PC-9 (cell line): ENCODE measurements at places on chromosomes 2 and 18. TPM values are rescaled to one million over a fixed set of nuclear protein-coding genes. Genes with fewer than 3 reads are reported as not detected.
A peak's percentile ranks its signal among the peaks of the same experiment; 100 is the strongest.

Gene C18orf63
- not detected in 2 replicates for total RNA-seq

Gene C2orf81
- total RNA-seq = 9.8 and 12.0 TPM in 2 replicates

Gene GPR35
- total RNA-seq = 1.1 and 2.5 TPM in 2 replicates

GRCh38 chr2:102359527-102359926 is 3.9 kb downstream of the IL18R1 start:
- peak; percentile 85 for DNase-seq
- H3K4me1 ChIP-seq = peaks cover 41% of the 10 kb centered on the region
- no peaks in the 10 kb centered on the region for H3K27me3 ChIP-seq

DNA sequence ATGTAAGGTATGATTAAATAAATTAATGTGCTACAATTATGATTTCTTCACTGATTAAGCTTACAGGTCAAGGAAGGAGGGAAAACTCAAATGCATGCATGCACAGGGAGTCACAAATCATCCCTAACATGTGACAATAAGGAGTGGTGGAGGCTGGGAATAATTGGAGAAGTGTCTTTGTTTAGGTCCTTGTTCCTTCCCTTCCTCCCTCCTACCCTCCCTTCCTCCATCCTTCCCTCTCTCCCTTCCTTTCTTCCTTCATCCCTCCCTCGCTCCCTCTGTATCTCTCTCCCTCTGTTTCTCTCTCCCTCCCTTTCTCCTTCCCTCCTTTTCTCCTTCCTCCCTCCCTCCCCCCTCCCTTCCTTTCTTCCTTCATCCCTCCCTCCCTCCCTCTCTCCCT is 337.1 kb downstream of the CTNNA2 start:
- H3K27me3 ChIP-seq = peaks cover 6% of the 10 kb centered on the region; the same call in 1 of the 2 replicates
- H3K4me1 ChIP-seq = no peaks in the 10 kb centered on the region
- H3K36me3 ChIP-seq = no peaks in the 10 kb centered on the region
- no peak overlapping the region for H3K27ac ChIP-seq
- no peak for DNase-seq
- H3K4me3 ChIP-seq = no peak overlapping the region

DNA sequence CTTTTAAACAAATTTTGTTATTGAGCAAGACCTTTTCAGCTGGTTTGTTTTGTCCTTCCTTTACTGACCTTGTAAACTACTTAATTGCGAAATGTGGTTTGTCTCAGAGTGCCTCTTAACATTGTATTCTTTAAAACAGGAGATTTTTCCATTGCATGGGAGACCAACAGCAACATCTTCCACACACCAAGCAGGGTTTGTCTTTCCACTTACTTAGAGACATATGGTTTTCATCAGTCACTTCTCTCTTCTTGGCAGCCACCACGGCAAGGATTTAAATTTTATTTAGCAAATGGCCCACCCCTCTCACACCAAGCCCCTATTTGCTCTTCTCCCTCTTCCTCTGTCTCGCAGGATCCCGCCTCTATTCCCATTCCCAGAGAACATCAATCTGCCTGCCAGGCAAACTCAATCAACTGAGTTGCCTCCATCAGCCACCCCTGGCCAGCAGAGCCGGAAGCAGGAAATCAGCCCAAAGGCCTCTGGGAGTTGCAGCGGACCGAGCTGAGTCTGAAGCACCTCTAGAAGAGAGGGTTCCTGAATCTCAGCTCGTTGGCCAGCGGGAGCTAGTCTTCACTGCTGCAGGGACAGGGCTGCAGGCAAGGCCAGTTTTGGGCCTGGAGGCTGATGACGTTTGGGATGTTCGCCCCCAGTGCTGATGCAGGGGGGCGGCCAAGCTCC is 11.3 kb upstream of the CIB4 start:
- H3K4me1 ChIP-seq = 0 out of 2 replicates have a peak, but pooled peaks cover 4% of the 10 kb centered on the region
- no peak for DNase-seq

Gene CHN1
- total RNA-seq = 11.8 and 14.0 TPM in 2 replicates

Gene ACMSD
- total RNA-seq = not detected in 2 replicates

Gene IL1RL2
- total RNA-seq = 1.2 and 1.9 TPM in 2 replicates

DNA sequence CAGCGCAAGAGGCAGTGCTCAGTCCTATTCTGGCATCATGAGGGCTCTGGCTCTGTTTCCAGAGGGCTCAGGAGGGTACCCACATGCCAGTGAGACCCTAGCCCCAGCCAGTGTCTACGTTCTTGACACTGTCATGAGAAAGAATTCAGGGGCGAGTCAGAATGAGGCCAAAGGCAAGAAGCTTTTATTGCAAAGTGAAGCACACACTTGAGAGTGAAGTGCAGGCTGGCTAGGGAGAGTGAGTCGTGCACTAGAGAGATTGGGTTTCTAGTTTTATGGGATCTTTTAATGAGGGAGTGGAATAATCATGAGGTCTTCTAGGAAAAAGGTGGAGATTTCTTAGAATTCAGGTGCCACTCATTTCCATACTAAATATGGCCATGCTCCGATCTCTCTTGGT is 164.1 kb downstream of the DCDC2C start:
- DNase-seq = no peak
- no peaks in the 10 kb centered on the region for H3K36me3 ChIP-seq
- peaks cover 57% of the 10 kb centered on the region for H3K27me3 ChIP-seq
- H3K4me1 ChIP-seq = no peaks in the 10 kb centered on the region
- H3K4me3 ChIP-seq = no peak overlapping the region

Gene ANKRD30B
- not detected in 2 replicates for total RNA-seq

Gene INPP5D
- 0.55 and 0.74 TPM in 2 replicates for total RNA-seq

GRCh38 chr2:106269591-106270291 is 75.6 kb upstream of the UXS1 start:
- no peak overlapping the region for H3K4me3 ChIP-seq
- H3K36me3 ChIP-seq = no peaks in the 10 kb centered on the region
- no peak overlapping the region for H3K27ac ChIP-seq
- peaks cover 31% of the 10 kb centered on the region for H3K27me3 ChIP-seq
- H3K4me1 ChIP-seq = no peaks in the 10 kb centered on the region
- DNase-seq = no peak

Gene CAPN14
- total RNA-seq = 0.35 TPM in 2 replicates

- H3K27ac ChIP-seq = peak overlapping the region; percentile 55
- H3K36me3 ChIP-seq = peaks cover 8% of the 10 kb centered on the region; the same call in 1 of the 2 replicates
- no peak overlapping the region for H3K4me3 ChIP-seq
- no peaks in the 10 kb centered on the region for H3K27me3 ChIP-seq
- H3K4me1 ChIP-seq = peaks cover 8% of the 10 kb centered on the region
- DNase-seq = peak; percentile 70
These were observed 28.2 kb upstream of the NARS1 start for GRCh38 chr18:57649556-57650500.

- H3K27me3 ChIP-seq = no peaks in the 10 kb centered on the region
- peaks cover 17% of the 10 kb centered on the region for H3K4me1 ChIP-seq
- no peak overlapping the region; the same call in 1 of the 2 replicates for H3K27ac ChIP-seq
- no peaks in the 10 kb centered on the region for H3K36me3 ChIP-seq
These were observed 148.1 kb downstream of the ZNF407 start for GRCh38 chr18:74745633-74746403.

DNA sequence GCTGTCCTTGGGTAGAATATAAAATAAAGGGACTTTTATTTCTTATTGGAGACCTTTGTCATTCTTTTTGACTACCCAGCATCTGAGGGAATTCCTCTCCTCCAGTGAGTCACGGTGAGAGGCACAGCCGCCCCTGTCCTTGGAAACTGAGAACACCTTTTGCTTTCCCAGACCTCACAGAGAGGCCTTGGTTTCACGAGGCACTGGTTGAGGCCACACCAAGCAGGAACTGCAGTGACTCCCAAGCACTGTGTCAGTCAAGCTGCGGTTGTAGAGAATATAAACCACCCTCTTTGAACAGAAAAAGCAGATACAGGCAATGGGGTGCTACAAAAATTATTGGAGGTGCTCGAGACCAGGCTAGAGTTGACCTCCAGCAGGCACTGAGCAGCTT is 16.4 kb downstream of the PRKAG3 start:
- peaks cover 4% of the 10 kb centered on the region; the same call in 1 of the 2 replicates for H3K4me1 ChIP-seq
- H3K27me3 ChIP-seq = no peaks in the 10 kb centered on the region

GRCh38 chr18:73352546-73352945 is 484.8 kb upstream of the NETO1 start:
- no peaks in the 10 kb centered on the region for H3K4me1 ChIP-seq
- no peak overlapping the region for H3K4me3 ChIP-seq
- no peak for DNase-seq
- H3K27ac ChIP-seq = no peak overlapping the region

Gene MERTK
- 1.6 and 3.4 TPM in 2 replicates for total RNA-seq

GRCh38 chr2:129802290-129802689 is 177.2 kb upstream of the RAB6C start:
- peaks cover 73% of the 10 kb centered on the region for H3K27me3 ChIP-seq
- no peaks in the 10 kb centered on the region for H3K4me1 ChIP-seq
- H3K4me3 ChIP-seq = no peak overlapping the region
- no peak overlapping the region for H3K27ac ChIP-seq

- H3K36me3 ChIP-seq = peaks cover 36% of the 10 kb centered on the region
- H3K27ac ChIP-seq = peak overlapping the region; percentile 88
- H3K27me3 ChIP-seq = no peaks in the 10 kb centered on the region
- DNase-seq = peak; percentile 89
- peak overlapping the region; percentile 52 for H3K4me3 ChIP-seq
- peaks cover 74% of the 10 kb centered on the region for H3K4me1 ChIP-seq
These were observed 2.4 kb downstream of the FHL2 start for GRCh38 chr2:105396254-105397024.

Gene EMILIN1
- 0.83 and 1.6 TPM in 2 replicates for total RNA-seq

Gene MLPH
- 237 and 283 TPM in 2 replicates for total RNA-seq

GRCh38 chr2:63735931-63736330 is 105.8 kb upstream of the UGP2 start:
- H3K36me3 ChIP-seq = no peaks in the 10 kb centered on the region
- no peaks in the 10 kb centered on the region for H3K27me3 ChIP-seq
- no peak for DNase-seq
- no peak overlapping the region for H3K27ac ChIP-seq
- H3K4me1 ChIP-seq = peaks cover 23% of the 10 kb centered on the region

- no peaks in the 10 kb centered on the region for H3K4me1 ChIP-seq
- no peak for DNase-seq
- no peaks in the 10 kb centered on the region for H3K27me3 ChIP-seq
- H3K27ac ChIP-seq = no peak overlapping the region
- no peaks in the 10 kb centered on the region for H3K36me3 ChIP-seq
These were observed 457.3 kb downstream of the XIRP2 start for GRCh38 chr2:167345559-167345958.

GRCh38 chr2:29242621-29243375 is 127.6 kb downstream of the CLIP4 start:
- DNase-seq = no peak
- H3K4me1 ChIP-seq = no peaks in the 10 kb centered on the region
- no peak overlapping the region for H3K4me3 ChIP-seq
- peaks cover 45% of the 10 kb centered on the region for H3K27me3 ChIP-seq
- no peak overlapping the region for H3K27ac ChIP-seq
- no peaks in the 10 kb centered on the region for H3K36me3 ChIP-seq

Gene CTAGE1
- total RNA-seq = not detected in 2 replicates

- no peaks in the 10 kb centered on the region for H3K27me3 ChIP-seq
- no peak for DNase-seq
- H3K4me3 ChIP-seq = no peak overlapping the region
- H3K4me1 ChIP-seq = no peaks in the 10 kb centered on the region
These were observed 548.1 kb upstream of the GYPC start for GRCh38 chr2:126107883-126108282.

- peaks cover 80% of the 10 kb centered on the region for H3K4me1 ChIP-seq
- no peaks in the 10 kb centered on the region for H3K36me3 ChIP-seq
- no peak overlapping the region for H3K4me3 ChIP-seq
- peak overlapping the region; percentile 59 for H3K27ac ChIP-seq
- H3K27me3 ChIP-seq = no peaks in the 10 kb centered on the region
These were observed 36.5 kb upstream of the ST3GAL5 start for GRCh38 chr2:85925216-85925671.

Gene IL36RN
- total RNA-seq = 1.0 and 1.7 TPM in 2 replicates

Gene NCKAP5
- total RNA-seq = not detected in 2 replicates

DNA sequence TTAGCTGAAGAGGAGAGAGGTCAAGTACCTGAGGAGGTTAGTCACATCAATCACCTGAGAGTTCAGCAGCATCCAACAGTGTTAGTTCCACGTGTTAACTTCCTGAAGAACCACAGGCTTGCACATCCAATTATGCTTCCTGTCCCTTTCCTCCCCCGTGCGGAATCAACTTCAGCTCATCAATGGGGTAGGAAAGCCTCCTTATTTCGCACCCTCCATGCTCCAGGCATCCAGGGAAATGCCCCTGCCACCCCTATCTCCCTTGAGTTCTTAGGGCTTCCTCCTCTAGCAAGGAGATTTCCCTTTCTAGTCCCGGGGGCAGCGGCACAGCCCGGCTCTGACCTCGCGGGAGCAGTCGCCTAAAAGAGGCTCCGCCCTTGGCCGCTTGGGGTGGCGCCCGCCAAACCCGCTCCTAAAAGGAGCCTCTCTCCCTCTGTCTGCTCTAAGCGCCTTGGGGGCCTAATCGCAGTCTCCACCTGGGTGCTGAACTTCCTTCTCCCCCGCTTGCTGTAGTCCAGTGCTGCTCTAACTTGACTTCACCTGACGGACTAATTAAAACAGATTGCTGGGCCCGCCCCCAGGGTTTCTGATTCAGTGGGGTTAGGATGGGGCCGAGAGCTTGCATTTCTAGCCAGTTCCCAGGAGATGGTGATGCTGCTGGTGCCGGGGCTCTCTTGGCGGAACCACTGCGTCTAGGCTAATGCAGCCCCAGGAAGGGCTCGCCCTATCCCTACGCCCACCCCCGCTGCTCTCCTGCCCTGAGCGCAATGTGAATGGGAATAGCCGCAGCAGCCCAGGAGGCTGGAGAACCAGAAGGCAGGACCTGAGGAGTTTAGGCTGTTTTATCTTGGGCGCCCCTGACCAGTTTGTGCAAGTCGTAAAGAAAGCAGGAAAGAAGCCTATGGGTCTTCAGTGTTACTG is 3.4 kb upstream of the TET3 start:
- DNase-seq = no peak
- no peaks in the 10 kb centered on the region for H3K27me3 ChIP-seq
- no peak overlapping the region for H3K27ac ChIP-seq
- H3K4me1 ChIP-seq = peaks cover 53% of the 10 kb centered on the region
- H3K4me3 ChIP-seq = no peak overlapping the region

- DNase-seq = no peak
- no peak overlapping the region for H3K27ac ChIP-seq
- H3K4me3 ChIP-seq = no peak overlapping the region
These were observed 2.9 kb upstream of the EML6 start for GRCh38 chr2:54720563-54720962.

Gene NEURL3
- 0.48 and 0.63 TPM in 2 replicates for total RNA-seq

Gene GPD2
- 47.1 and 67.8 TPM in 2 replicates for total RNA-seq

DNA sequence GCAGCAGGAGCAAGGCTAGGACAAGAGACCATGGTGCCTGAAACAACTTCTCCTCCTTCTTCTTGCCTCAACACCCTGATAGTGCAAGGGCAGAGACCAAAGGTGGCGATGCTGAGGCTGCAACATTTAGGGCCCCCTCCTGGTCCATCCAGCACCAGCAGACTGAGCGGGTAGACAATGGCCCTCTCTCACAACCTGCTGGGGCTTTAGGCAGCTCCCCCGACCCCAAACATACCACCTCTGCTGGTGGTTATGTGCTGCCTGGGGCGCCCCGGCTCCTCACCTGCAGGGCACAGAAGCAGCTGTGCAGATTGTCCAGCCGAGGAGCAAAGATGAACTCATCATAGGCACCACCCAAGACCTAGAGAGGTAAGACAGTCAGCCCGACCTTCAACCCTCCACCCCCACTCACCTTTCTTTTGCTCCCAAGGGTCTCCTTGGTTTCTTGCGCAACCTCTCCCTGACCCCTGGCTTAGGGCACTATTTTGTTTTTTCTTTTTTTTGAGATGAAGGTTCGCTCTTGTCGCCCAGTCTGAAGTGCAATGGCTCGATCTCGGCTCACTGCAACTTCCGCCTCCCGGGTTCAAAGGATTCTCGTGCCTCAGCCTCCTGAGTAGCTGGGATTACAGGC is 3.5 kb downstream of the DNPEP start:
- no peak overlapping the region for H3K4me3 ChIP-seq
- no peaks in the 10 kb centered on the region for H3K27me3 ChIP-seq

GRCh38 chr2:171792886-171793580 is 101.0 kb downstream of the SLC25A12 start:
- peaks cover 4% of the 10 kb centered on the region for H3K4me1 ChIP-seq
- no peak for DNase-seq
- H3K4me3 ChIP-seq = no peak overlapping the region
- H3K27me3 ChIP-seq = no peaks in the 10 kb centered on the region
- H3K36me3 ChIP-seq = 0 out of 2 replicates have a peak, but pooled peaks cover 10% of the 10 kb centered on the region
